Spinal cord (tissue), 10 donors: ENCODE measurements at places on chromosomes 4 and X. TPM values are rescaled to one million over a fixed set of nuclear protein-coding genes. Genes with fewer than 3 reads are reported as not detected.

The MSANTD1 gene
- 1.4 TPM for total RNA-seq

The COX7B2 gene
- total RNA-seq: not detected

The HELT gene
- not detected for total RNA-seq

The SPATA4 gene
- 0.50 TPM for total RNA-seq

The CD40LG gene
- total RNA-seq: not detected

DNA sequence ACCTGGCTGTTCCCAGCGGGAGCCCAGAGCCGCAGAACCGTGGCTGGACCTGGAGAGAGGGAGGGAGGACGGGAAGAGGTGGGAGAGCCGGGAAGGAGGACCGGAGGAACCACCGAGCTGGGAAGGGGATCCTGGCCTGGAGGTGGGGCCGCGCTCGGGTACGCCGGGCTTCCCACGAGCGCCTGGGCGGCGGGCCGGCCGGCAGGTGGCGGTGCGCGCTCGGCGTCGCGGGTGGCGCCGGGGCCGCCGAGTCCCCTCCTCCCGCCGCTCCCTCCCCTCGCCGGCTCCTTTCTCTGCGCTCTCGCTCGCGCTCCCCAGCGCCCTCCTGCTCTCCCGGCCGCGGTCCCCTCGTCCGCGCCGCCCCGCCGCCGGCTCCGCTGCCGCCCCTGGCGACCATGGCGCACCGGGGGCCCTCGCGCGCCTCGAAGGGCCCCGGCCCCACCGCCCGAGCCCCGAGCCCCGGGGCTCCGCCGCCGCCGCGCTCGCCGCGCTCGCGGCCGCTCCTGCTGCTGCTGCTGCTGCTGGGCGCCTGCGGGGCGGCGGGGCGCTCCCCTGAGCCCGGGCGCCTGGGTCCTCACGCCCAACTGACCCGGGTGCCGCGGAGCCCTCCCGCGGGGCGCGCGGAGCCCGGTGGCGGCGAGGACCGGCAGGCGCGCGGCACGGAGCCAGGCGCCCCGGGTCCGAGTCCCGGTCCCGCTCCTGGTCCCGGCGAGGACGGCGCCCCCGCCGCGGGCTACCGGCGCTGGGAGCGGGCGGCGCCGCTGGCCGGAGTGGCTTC is at the start of gene SORCS2:
SORCS2 (plus strand) TSS at position 287 of the 778 bp plus-strand sequence.
- no peak within 1 kb of the TSS for H3K27ac ChIP-seq
- H3K27me3 ChIP-seq: peaks cover 41% of the 10 kb centered on the region
- H3K4me1 ChIP-seq: peaks cover 38% of the 10 kb centered on the region
- H3K36me3 ChIP-seq: no peaks in the 10 kb centered on the region

- H3K27ac ChIP-seq: peak overlapping the region; percentile 97
- peaks cover 10% of the 10 kb centered on the region for H3K4me1 ChIP-seq
- no peaks in the 10 kb centered on the region for H3K27me3 ChIP-seq
- peak overlapping the region; percentile 79 for H3K4me3 ChIP-seq
- no peaks in the 10 kb centered on the region for H3K36me3 ChIP-seq
Observed at GRCh38 chr4:15654593-15655222, 449 bp downstream of the FBXL5 start.

DNA sequence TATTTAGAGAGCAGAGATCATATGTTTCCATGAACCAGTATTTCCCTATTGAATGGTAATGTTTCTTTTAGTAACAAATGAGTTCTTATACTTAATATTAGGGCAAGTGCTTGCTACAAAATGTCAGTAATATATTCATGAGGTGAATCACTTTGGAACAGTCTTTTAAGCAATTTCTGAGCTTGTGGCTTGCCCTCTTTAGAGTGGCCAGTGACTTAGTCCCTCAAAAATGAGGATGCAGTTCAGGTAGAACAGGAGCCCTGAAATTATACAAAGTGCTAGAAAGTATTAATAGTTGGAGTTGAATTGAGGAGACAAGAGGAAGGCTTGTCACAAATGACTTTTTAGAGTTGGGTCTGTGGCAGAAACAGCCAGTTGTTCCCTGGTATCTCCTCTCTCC is 53.4 kb upstream of the PITX2 start:
- no peak overlapping the region for H3K4me3 ChIP-seq
- no peak for DNase-seq
- no peaks in the 10 kb centered on the region for H3K36me3 ChIP-seq
- no peaks in the 10 kb centered on the region for H3K27me3 ChIP-seq

DNA sequence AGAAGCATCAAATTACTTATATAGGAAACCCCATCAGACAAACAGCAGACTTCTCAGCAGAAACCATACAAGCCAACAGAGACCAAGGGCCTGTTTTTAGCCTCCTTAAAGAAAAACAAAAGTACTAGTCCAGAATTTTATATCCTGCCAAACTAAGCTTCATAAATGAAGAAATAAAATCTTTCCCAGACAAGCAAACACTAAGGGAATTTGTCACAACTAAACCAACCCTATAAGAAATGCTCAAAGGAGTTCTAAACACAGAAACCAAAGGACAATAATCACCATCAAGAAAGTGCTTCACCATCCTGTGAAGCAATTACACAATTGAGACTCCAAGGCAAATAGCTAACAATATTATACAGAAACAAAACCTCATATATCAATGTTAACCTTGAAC is 238.6 kb downstream of the NKX6-1 start:
- no peak overlapping the region for H3K27ac ChIP-seq
- no peak for DNase-seq
- no peaks in the 10 kb centered on the region for H3K27me3 ChIP-seq

DNA sequence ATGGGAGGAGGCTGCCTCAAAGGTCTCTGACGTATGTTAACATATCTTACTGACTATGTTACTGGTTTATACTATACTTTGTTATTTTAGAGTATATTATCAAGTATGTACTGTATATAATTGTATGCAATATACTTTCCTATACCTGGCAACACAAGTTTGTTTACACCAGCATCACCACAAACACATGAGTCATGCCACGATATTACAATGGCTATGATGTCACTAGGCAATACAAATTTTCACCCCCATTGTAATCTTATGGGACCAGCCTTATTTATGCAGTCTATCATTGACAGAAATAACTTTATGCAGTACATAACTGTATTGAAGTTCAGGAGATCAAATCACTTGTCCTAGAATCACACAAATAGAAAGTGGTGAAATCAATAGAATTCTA is 329.9 kb upstream of the SLC7A11 start:
- no peak overlapping the region for H3K4me3 ChIP-seq
- no peak for DNase-seq
- H3K4me1 ChIP-seq: no peaks in the 10 kb centered on the region
- H3K27me3 ChIP-seq: no peaks in the 10 kb centered on the region
- H3K27ac ChIP-seq: no peak overlapping the region

DNA sequence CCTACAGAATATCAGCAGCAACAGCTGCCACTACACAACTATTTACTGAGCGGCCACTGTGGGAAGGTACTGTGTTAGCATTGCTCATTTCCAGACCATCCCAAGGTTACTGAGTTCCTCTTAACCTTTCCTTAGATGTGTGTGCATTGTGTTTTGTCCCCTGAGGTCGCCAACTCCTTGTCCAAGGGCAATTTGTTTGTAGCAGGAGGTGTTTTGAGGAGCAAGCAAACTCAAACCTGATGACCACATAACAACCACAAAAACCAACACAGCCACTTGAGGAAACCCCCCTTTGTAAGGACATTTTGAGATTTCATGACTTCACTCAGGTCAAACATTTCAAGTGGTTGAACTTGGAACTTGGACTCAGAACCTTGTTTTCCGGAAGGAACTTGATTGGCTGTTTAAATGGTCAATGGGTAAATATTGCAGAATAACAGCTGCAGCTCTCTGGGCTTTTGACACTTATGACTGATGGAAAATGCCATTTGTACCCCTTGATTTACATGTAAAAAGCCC is 122.3 kb downstream of the MID1IP1 start:
- no peaks in the 10 kb centered on the region for H3K4me1 ChIP-seq
- no peak for DNase-seq
- H3K27me3 ChIP-seq: no peaks in the 10 kb centered on the region
- no peak overlapping the region for H3K27ac ChIP-seq
- no peaks in the 10 kb centered on the region for H3K36me3 ChIP-seq

DNA sequence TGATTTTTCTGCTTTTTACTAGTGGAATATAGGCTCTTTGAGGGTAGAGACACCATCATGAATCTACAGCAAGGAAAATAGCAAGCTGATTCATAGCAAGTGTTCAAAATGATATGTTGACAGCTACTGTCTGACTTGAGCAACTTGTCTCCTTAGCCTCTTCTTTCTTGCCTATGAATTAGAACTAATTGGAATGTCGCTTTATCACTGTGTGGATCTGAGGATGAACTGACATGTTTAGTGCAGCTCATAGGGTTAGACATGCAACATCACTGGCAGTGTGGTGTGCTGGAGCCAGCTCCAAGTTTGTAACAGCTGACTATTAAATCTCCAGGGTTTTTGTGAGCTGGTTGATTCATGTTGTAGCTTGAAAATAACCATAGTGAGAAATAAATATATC is 1068.4 kb downstream of the PCDH18 start:
- H3K36me3 ChIP-seq: no peaks in the 10 kb centered on the region
- H3K4me1 ChIP-seq: no peaks in the 10 kb centered on the region
- no peaks in the 10 kb centered on the region for H3K27me3 ChIP-seq
- H3K27ac ChIP-seq: no peak overlapping the region
- H3K4me3 ChIP-seq: no peak overlapping the region

GRCh38 chr4:176753049-176753448 is 39.7 kb downstream of the VEGFC start:
- H3K4me3 ChIP-seq: no peak overlapping the region
- no peak overlapping the region for H3K27ac ChIP-seq
- no peaks in the 10 kb centered on the region for H3K36me3 ChIP-seq
- no peaks in the 10 kb centered on the region for H3K27me3 ChIP-seq
- no peaks in the 10 kb centered on the region for H3K4me1 ChIP-seq
- DNase-seq: no peak

DNA sequence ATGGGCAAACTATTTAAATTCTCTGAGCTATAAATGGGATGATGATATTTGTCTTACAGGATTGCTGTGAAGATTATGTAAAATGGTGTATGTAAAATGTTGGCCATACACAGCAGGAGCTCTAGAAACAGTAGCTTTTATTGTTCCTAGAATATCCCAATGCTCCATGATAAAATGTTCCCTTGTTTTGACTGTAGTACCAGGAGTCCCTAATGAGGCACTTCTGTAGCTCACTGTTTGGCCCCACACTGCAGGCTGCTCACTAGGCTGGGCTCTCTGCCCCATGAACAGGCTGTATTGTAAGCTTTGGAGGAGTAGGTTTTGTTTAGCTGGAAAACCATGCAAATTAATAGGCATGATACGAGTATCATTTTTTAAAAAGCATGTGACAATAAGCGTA is 3.3 kb upstream of the FGA start:
- no peaks in the 10 kb centered on the region for H3K27me3 ChIP-seq
- no peak overlapping the region for H3K27ac ChIP-seq
- no peaks in the 10 kb centered on the region for H3K4me1 ChIP-seq
- H3K4me3 ChIP-seq: no peak overlapping the region
- H3K36me3 ChIP-seq: no peaks in the 10 kb centered on the region
- DNase-seq: peak; percentile 31

DNA sequence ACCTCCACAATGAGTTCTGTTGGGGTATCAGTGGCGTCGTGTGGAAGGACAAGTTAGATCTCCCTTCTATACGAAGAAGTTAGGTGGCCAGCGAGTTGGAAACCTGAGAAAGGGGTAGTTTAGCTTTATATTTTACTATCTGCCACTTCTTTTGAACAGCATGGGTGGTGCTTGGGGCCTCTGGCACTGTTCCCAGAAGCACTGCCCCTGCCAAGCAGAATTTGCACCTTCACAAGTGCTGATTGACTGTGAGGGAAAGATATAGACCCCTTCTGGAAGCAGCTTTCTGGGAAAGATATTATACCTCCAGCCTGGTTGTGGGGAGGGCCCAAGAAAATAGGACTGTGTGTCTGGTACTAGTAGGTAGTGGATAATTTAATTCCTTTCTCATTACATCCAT is 246.9 kb downstream of the FBXO8 start:
- H3K27ac ChIP-seq: no peak overlapping the region
- no peak overlapping the region for H3K4me3 ChIP-seq
- DNase-seq: no peak
- no peaks in the 10 kb centered on the region for H3K27me3 ChIP-seq
- H3K36me3 ChIP-seq: no peaks in the 10 kb centered on the region

GRCh38 chr4:8502836-8503585 is 62.4 kb downstream of the TRMT44 start:
- DNase-seq: no peak
- H3K36me3 ChIP-seq: peaks cover 2% of the 10 kb centered on the region
- no peaks in the 10 kb centered on the region for H3K27me3 ChIP-seq
- H3K4me1 ChIP-seq: peaks cover 53% of the 10 kb centered on the region

GRCh38 chr4:123144616-123145015 is 222.2 kb upstream of the NUDT6 start:
- no peak for DNase-seq
- no peaks in the 10 kb centered on the region for H3K4me1 ChIP-seq
- H3K27me3 ChIP-seq: no peaks in the 10 kb centered on the region

GRCh38 chrX:119118780-119119395 is 8.7 kb downstream of the KIAA1210 start:
- H3K4me3 ChIP-seq: no peak overlapping the region
- peak; percentile 70 for DNase-seq
- H3K27me3 ChIP-seq: peaks cover 11% of the 10 kb centered on the region
- no peaks in the 10 kb centered on the region for H3K36me3 ChIP-seq
- H3K27ac ChIP-seq: no peak overlapping the region
- no peaks in the 10 kb centered on the region for H3K4me1 ChIP-seq

GRCh38 chr4:115121351-115122043 is 8.1 kb upstream of the NDST4 start:
- H3K4me1 ChIP-seq: no peaks in the 10 kb centered on the region
- H3K36me3 ChIP-seq: no peaks in the 10 kb centered on the region
- no peaks in the 10 kb centered on the region for H3K27me3 ChIP-seq
- no peak for DNase-seq

- H3K36me3 ChIP-seq: no peaks in the 10 kb centered on the region
- peaks cover 3% of the 10 kb centered on the region for H3K4me1 ChIP-seq
- no peak overlapping the region for H3K27ac ChIP-seq
Observed at GRCh38 chrX:47539860-47540259, 21.1 kb upstream of the ARAF start.
